Activated T-helper 17 cell treated with anti-CD3 and anti-CD28 coated beads, Interleukin-2, amount 50 U/mL, for 72 hours (primary cell): ENCODE measurements at places on chromosomes 5 and 9. TPM values are rescaled to one million over a fixed set of nuclear protein-coding genes. Genes with fewer than 3 reads are reported as not detected.

DNA sequence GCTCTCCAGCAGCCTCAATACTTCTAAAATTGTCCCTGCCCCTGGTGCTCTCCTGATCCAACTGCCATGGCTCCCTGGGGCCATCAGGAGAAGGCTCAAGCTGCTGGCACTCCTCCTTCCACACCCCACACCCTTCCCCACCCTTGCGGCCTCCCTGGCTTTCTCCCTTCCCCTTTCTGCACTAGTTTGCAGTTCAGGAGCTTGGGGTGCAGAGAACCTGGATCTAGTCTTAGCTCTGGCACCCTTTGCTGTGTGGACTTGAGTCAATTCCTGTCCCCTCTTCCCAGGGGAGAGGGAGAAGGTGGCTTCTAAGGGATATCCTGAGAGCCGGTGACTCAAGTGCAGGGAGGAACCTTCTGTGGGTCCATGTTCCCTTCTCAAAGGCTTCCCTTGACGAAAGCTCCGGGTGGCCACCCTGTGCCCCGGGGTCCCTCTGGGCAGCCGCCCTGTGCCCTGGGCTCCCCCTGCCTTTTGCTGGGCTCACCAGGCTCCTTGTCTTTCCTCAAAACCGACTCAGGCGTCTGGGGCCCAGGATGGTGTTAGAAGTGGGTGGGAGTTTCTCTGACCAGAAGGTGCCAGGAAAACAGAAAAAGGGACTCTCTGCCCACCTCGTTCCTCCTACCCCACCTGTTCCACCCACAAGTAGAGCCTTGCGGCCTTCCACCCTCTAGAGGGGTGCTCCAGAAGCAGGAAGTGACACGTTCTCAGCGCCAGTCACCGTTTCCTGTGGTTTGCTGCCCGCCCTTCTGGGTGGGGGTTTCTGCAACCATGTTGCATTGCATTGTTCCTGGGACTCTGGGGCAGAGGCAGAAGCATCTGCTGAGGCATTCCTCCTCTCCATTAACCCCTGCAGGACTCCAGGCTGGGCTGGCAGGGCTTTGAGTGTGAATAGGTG lies 15.0 kb downstream of the GLIPR2 start:
- peak; percentile 88 for ATAC-seq

- peak; percentile 44 for ATAC-seq
Observed at GRCh38 chr9:91419222-91420191, 4.1 kb downstream of the NFIL3 start.

Gene RECK
- 4.2 TPM for total RNA-seq

Gene GDNF
- not detected for total RNA-seq

DNA sequence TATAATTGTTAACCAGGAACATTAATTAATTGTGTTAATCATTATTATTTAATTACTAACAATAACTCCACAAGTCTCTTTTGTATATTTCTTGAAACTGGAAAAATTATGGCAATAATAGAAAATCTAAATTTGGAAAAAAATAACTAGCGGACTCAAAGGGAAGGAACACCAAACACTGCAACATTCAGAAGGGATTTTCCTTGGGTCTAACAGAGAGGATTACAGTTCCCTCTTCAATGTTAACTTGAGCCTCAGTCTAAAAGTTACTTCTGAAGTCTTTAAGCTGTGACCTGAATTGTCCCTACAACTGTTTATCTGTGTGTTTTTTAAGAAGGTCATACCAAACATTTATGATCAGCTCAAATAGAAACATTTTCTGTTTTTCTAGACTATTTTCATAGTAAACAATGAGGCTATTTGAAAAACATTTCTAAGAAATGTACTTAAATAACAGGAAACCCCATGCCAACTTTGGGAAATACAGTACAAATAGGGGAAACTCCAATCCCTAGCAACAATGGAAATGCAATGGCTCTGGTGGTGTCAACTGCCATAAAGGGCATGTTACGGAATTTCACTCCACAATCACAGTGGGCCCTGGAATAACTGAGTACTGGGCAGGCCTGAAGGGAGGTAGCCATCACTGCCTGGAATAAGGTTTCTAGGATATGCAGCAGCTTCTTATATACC lies 61.2 kb downstream of the MCTP1 start:
- ATAC-seq: no peak

GRCh38 chr9:135255841-135256580 lies 168.5 kb downstream of the OLFM1 start:
- no peak for ATAC-seq

DNA sequence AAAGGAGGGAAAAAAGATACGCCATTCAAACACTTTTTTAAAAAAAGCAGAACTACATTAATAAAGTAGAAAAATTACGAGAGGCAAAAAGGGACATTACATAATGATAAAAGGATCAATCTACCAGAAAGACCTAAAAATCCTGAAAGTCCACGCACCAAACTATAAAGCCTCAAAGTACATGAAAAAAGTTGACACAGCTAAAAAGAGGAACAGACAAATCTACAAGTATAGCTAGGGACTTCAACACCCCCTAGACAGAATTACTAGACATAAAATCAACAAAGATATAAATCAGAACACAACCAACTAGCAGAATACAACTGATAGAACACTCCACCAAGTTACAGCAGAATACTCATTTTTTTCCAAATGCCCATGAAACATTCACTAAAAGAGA lies 11.1 kb downstream of the CAMSAP1 start:
- no peak for ATAC-seq

DNA sequence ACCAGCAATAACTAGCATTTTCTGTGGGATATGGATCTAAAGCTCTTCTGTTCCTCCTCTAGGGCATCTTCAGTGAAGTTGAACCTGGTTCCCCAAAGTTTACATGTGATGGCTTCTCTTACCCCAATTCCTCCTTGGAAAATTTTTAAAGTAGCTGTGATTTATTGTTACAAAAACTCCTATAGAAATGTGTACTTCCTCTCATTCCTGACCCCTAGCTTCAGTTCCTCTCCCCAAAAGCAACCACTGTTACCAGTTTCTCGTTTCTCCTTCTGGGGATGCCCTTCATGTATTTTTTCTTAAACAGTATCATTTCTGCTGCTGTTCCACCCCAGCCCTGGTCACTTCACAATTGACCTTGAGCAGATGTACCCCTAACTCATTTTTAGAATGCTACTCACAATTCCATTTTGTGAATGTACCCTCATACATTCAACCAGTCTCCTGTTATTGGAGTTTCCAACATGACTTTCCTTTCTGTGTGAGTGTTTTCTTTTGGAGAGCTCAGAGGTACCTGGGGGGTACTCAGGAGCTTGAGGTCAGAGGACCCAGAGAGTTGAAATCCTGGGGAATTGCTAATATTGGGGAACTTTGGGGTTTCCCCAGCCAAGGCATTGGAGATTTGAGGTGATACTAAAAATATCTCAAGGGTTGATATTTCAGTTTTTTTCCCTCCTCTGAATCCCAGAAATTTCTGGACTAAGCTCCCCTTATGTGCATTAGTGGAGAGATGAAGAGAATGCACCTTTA lies 18.6 kb upstream of the GLRX start:
- ATAC-seq: no peak
